Stimulated activated naive CD8-positive, alpha-beta T cell treated with anti-CD3 and anti-CD28 coated beads, Interleukin-15, amount 100 ng/mL, for 72 hours (primary cell): ENCODE measurements at places on chromosomes 3 and 15.

GRCh38 chr3:119240101-119240590 lies 532 bp downstream of the B4GALT4 start:
- DNase-seq, result no peak

DNA sequence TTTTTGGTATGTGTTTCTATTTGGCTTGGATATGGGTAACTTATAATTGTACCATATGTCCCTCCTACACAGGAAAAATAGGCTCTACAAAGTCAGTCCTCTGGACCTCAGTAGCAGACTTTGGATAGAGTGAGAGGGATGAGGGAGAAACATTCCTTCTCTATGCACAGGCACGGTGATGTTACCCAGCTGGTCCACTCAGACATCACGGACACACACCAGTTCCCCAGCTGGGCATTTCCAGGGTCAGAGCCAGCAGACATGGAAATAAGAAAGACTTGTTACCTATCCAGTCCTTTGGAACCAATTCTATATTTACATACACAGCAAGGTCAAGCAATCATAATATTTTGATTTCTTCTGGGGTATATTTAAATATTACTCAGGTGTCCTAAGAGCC lies 433.1 kb upstream of the KCNMB2 start:
- no peak for DNase-seq

- no peak for DNase-seq
Measured at GRCh38 chr3:142022381-142022780, 127.0 kb downstream of the TFDP2 start.

DNA sequence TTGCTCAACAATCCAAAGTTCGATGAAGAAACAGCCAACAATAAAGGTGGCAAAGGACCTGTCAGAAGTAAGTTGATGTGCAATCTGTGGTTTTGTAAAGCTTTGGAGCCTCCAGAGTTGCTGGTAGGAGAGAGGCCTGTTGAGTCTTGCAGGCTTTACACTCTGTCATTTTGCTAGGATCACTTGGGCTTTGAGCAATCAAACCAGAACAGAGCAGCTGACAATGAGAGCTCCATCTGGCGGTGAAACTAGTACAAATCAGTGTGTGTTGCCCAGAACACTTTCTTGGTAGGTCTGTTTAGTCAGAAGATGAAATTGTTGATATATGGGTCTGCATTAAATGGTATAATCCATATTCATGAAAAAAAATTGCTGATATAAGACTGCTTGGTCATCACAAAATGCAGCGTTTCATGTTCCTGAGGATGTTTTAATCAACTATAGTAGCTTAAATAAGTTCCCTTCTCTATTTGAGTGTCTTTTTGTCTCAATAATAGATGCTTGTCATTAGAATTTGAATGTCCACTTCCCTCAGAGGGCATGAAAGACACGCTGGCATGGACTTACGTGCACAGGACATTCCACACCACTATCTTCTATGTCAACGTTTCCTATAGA lies 25.7 kb downstream of the TMOD2 start:
- peak; percentile 61 for DNase-seq

GRCh38 chr3:72054976-72055375 lies 270.0 kb upstream of the PROK2 start:
- DNase-seq, result no peak

- no peak for DNase-seq
Measured at GRCh38 chr15:29364426-29365078, 94.9 kb upstream of the NSMCE3 start.

GRCh38 chr3:128786434-128787020 lies 60.5 kb downstream of the RAB7A start:
- no peak for DNase-seq

DNA sequence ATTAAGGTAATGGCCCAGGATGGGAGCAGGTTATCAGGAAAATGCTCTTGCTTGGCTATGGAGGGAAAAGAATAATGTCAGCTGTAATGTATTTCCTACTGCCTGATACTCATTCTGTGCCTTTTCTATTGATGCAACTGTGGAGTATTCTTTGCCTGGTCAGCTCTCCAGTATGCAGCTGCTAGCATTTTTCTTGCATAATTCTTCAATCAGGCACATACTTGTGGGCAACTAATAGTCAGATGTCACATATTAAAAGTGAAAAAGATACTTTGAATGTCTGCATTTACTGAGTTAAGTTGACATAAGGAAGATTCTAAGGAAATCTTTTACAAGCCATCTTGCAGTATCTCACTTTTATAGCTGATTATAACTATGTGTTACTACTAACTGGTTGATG lies 29.5 kb downstream of the CD80 start:
- DNase-seq, result no peak

GRCh38 chr3:3068358-3068881 lies 41.8 kb downstream of the IL5RA start:
- no peak for DNase-seq

DNA sequence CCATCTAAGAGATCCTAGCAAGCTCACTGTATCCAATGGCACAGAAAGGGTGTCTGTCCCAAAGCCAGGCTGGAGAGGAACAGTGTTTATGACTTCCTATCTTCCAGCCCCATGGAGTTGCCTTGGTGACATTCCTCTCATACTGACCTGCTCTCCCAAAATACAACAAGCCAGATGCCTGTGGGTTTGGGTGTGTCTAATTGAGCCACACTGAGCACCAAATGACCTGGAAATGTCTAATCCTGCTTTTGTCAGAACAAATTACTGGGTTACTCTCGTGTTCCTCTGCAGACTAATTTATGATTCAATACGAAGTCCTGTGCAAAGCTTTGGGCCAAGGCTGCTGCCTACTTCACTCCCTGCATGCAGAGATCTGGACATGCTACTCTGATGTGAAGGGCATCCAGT lies 98.1 kb upstream of the STRIT1 start:
- DNase-seq, result no peak

DNA sequence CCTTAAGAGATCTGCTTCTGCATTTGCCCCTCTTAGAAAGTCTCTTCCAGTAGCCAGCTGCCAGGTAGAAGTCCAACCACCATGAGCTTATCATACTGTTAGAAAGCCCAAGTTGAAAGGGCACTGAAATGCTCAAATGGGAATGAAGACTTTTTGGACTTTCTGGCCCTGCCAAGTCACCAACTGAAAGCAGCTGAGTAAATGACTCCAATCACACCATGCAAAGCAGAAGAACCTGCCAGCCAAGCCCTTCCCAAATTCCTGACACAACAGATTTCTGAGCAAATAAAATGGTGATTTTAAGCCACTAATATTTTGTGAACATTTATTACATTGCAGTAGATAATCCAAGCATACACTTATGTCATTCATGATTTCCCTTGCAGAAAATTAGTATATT lies 2.1 kb upstream of the CMTM8 start:
- DNase-seq, result no peak

- DNase-seq, result no peak
Measured at GRCh38 chr3:53235545-53235944, 20.3 kb downstream of the TKT start.

- DNase-seq, result no peak
Measured at GRCh38 chr15:89406940-89407607, 72.5 kb upstream of the POLG start.

- DNase-seq, result no peak
Measured at GRCh38 chr15:55254916-55255679, 34.5 kb downstream of the RAB27A start.

DNA sequence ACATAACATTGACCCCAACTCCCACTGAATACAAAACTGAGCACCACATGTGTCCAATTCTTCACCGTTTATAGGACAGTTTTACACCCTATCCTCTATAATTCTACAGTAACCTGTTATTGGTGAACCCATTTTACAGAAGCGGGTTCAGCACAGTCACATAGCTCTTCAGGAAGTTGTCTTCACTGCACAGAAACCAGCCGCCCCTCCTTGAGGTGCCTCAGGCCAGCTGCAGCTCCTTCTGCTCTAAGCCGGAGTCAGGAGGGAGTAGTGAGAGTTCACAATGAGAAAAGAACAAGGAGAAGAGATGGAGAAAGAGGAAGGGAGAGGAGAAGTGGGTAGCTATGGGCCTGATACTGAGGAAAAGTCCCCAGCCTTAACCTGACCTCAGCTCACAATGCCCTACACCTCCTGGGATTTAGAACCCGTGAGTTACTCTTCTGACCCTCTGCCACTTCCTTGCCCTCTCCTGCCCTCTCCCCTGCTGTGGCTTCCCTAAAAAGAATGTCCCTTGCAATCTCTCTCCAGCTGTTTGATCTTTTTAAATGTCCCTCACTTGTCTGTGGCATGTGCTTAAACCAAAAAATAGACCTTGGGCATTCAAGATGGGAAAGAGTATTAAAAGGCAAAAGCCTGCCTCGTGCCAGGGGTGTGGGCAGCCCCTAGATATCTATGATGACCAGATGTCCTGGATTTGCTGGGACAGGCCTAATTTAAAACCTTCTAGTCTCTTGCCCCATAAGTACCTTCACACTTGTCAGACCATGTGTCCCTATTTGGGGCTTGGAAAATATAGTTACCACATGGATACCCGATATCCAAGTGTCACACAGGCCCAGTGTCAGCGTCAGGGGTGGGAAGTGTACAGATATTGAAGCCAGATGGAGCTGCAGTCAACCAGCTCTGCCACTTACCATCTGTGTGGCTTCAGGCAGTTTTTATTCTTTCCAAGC lies 71.3 kb upstream of the HES1 start:
- DNase-seq, result no peak

GRCh38 chr3:126528419-126528799 lies 4.5 kb downstream of the CHST13 start:
- no peak for DNase-seq

DNA sequence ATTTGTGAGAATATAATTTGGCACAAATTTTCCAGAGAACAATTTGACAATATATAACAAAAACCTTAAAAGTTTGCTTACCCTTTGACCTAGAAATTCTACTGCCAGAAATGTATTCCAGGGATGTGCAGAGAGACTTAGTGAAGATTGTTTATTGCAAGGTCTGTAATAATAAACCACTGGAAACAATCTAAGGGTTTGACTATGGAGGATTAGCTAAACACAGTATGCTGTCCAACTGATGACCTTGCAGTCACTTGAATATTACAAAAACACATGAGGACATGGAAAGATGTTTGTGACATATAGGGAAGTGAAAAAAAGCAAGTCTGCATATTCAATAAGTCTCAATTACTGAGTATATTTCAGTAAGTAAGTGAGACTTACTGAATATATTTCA lies 48.1 kb upstream of the CDV3 start:
- no peak for DNase-seq

- DNase-seq, result peak; percentile 39
Measured at GRCh38 chr3:122322095-122323075, 2.7 kb upstream of the CSTA start.

DNA sequence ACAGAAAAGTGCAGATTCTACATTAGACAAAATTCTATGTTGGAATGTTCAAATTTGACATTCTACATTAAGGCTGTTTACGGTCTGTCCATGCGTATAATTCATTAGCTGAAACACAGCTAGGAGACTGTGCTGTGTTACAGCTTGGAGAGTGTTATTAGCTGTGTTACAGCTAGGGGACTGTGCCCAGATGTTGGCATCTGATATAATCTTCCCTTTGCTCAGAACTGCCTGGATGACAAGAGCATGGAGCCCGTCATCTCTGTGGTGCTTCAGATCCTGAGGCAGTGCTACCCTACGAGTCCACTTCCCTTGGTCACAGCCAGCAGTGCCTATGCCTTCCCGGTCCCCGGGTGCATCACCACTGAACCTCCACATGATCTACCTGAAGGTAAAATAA lies 177.0 kb downstream of the AGBL1 start:
- DNase-seq, result no peak

DNA sequence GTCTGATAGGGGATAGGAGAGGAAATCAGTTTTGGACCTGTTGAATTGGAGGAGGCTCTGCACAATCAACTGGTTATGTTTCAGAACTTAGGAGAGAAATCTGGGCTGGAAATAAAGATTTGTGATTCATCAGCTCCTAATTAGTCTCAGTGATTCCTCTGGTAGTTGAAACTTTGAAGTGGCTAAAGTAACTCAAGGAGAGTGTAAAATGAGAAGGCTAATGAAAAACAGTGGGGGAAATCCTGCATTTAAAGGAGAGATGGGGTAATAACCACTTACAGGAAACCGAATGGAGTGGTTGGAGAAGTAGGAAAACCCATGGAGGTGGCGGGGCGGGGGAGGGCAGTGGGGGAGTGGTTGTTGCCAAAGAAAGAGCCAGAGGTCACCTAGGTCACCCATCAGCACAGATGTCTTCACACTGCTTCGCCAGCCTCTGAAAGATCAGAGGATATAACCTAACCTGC lies 32.6 kb downstream of the MAP2K5 start:
- no peak for DNase-seq

- DNase-seq, result no peak
Measured at GRCh38 chr15:82830427-82831173, 21.2 kb downstream of the WHAMM start.

DNA sequence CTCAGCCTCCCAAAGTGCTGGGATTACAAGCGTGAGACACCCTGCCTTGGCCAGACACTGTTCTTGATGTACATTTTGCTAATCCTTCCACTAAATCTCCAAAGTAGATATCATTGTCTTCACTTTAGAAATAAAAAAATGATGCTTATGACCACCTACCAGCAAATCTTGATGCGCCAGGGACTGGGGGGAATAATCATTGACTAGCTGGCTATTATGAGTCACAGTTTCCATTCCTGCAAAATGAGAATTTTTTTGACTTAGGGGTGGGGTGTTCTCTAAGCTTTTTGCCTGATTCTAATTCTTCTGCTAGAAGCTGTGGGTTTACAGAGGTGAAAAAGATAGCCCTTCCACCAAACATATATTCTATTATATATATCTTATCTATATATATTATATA lies 17.1 kb upstream of the RFC4 start:
- no peak for DNase-seq

GRCh38 chr3:99693636-99694035 lies 55.2 kb downstream of the COL8A1 start:
- no peak for DNase-seq
